A549 treated with GW870086 at 1 μM for 4 hours (cell line): ENCODE measurements at places on chromosomes 2 and 18. TPM values are rescaled to one million over a fixed set of nuclear protein-coding genes. Genes with fewer than 3 reads are reported as not detected.

The RAB6C gene
- not detected in 5 replicates for total RNA-seq

The STPG4 gene
- not detected in 5 replicates for total RNA-seq

The LAMA1 gene
- 0.13 to 0.30 TPM (median 0.15 TPM) in 5 replicates for total RNA-seq

The LRATD1 gene
- 0.02 to 0.09 TPM (median 0.05 TPM) in 4 of 5 replicates, not detected in the other for total RNA-seq

The CNNM4 gene
- 9.6 to 12.6 TPM (median 11.6 TPM) in 5 replicates for total RNA-seq

The WNT6 gene
- total RNA-seq, result 0.14 to 0.36 TPM (median 0.26 TPM) in 5 replicates

The GAL3ST2 gene
- total RNA-seq, result 0.10 to 0.34 TPM (median 0.13 TPM) in 5 replicates

The TUBA3E gene
- 0.29 to 0.83 TPM (median 0.62 TPM) in 5 replicates for total RNA-seq

The GRHL1 gene
- total RNA-seq, result 0.65 to 1.4 TPM (median 0.85 TPM) in 5 replicates

The GALM gene
- total RNA-seq, result 15.7 to 17.8 TPM (median 16.8 TPM) in 5 replicates

The EVX2 gene
- not detected in 5 replicates for total RNA-seq
